ENCODE measurements at places on chromosomes 2 and 18. TPM values are rescaled to one million over a fixed set of nuclear protein-coding genes. Genes with fewer than 3 reads are reported as not detected.

The LYG2 gene
- not detected for total RNA-seq

The CYS1 gene
- total RNA-seq: 0.52 TPM

The SULT1C2 gene
- total RNA-seq: not detected

The NFATC1 gene
- 1.8 TPM for total RNA-seq

The LIMS3 gene
- total RNA-seq: not detected

The SLC4A5 gene
- total RNA-seq: 0.56 TPM

The RFX8 gene
- total RNA-seq: not detected

The HTRA2 gene
- total RNA-seq: 17.9 TPM

The NOSTRIN gene
- 3.6 TPM for total RNA-seq

The CREG2 gene
- total RNA-seq: 2.3 TPM

The SNED1 gene
- total RNA-seq: 3.9 TPM

The PMAIP1 gene
- 11.6 TPM for total RNA-seq

The EHD3 gene
- 43.4 TPM for total RNA-seq

The AMER3 gene
- total RNA-seq: not detected

The AQP4 gene
- 0.08 TPM for total RNA-seq

The SEH1L gene
- total RNA-seq: 41.4 TPM

The OTX1 gene
- total RNA-seq: 1.8 TPM

The PCARE gene
- 0.08 TPM for total RNA-seq

The HJURP gene
- 9.4 TPM for total RNA-seq

The SP140 gene
- total RNA-seq: 0.96 TPM

Data from esophagus mucosa (tissue), 1 donor.